Activated CD4-positive, alpha-beta T cell treated with anti-CD3 and anti-CD28 coated beads, Interleukin-2, Interleukin-6, amounts not matched to agents 100 ng/mL and 50 ng/mL, durations not matched to agents 16 hours and 8 hours (primary cell): ENCODE measurements at places on chromosomes 2 and 18.
A peak's percentile ranks its signal among the peaks of the same experiment; 100 is the strongest.

GRCh38 chr2:29522951-29523669 lies 398.3 kb downstream of the ALK start:
- no peak for DNase-seq

GRCh38 chr18:29188760-29189159 lies 1011.8 kb upstream of the CDH2 start:
- DNase-seq, result no peak

- no peak for DNase-seq
These were observed 8.4 kb downstream of the GRP start for GRCh38 chr18:59228351-59228750.

GRCh38 chr2:28268386-28268785 lies 124.3 kb upstream of the FOSL2 start:
- no peak for DNase-seq

GRCh38 chr18:54284981-54285785 lies 15.9 kb downstream of the POLI start:
- peak; percentile 96 for DNase-seq

DNA sequence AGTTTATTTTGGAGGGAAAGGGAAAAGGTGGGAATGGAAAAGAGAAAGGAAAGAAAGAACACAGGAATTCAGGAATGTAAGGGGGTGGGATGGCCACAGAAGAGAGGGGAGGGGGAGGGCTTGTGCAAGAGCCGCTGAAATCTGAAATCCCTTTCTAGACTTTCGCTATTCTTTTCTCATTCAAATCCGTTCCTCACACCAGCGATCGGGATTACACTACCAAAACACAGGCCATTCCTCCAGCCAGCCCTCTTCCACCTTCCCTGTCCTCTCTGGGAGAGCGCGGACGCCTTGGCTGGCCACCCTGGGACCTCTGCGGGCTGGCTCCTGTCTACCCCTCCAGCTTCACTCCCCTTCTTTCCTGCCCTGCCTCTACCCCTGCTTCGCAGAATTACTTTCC lies 102.3 kb downstream of the CDCA7 start:
- DNase-seq, result no peak

- DNase-seq, result no peak
These were observed 188.5 kb downstream of the ANAPC1 start for GRCh38 chr2:111695441-111696007.

DNA sequence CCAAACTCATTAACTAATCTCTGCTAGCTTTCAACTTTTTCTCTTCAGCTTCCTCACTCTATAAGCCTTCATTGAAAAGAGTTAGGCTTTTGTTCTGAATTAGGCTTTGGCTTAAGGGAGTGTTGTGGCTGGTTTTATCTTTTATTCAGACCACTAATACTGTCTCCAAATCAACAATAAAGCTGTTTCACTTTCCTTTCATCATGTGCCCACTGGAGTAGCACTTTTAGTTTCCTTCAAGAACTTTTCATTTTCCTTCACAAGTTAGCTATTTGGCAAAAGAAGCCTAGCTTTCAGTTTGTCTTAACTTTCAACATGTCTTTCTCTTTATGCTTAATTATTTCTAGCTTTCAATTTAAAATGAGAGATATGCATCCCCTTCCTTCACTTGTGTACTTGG lies 271.7 kb upstream of the FSIP2 start:
- DNase-seq, result no peak

- no peak for DNase-seq
These were observed 47.4 kb downstream of the SPATS2L start for GRCh38 chr2:200353874-200354273.

DNA sequence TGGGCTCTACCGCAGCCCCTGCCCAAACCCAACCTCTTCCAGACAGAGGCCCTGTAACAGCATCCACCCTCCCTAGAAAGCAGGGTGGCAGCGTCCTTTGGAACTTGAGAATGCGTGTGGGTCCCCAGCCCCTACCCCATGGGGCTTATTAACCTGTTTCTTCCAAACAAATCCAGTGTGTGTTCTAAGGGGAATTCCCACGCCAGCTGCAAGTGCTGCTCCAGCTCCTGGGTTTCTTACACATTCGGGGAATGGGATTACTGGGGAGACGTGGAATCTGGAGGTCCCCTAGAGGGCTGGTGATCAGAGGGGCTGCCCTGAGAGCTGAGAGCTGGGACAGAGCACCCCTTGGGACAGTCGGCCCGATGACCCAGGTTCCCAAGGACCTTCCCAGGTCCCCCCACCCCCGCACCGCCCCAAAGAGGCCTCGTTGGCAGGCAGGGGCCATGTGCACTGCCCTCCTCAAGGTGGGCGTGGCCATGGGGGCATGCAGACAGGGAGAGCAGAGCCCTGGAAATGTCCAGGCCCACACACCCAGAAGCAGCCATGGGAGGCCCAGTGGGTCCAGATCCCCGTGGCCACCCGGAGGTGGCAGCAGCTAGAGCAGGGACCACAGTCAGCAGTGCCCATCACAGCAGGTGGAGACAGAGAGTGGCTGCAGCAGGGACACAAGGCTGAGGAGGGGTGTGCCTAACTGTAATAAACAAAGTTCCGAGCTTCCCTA lies 18.8 kb upstream of the TEX44 start:
- no peak for DNase-seq

DNA sequence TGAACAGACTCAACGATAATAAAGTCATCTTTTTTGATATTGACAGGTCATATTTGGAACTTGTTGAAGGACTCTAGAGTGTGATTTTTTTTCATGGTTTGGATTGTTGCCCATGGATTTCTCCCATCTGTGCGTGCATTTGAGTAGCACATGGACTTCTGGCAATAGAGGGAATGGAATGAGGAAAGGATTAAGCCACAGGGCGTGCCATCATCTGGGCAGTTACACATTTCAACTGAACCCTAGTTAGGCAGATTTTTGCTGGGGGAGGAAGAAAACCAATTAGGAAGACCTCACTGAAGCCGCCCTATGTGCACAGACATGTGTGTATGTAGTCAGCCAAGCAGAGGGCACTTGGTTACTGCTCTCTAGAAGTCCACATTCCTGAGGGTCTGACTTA lies 72.6 kb downstream of the TPGS2 start:
- DNase-seq, result no peak

- DNase-seq, result no peak
These were observed 420.7 kb upstream of the SALL3 start for GRCh38 chr18:78558948-78559347.

DNA sequence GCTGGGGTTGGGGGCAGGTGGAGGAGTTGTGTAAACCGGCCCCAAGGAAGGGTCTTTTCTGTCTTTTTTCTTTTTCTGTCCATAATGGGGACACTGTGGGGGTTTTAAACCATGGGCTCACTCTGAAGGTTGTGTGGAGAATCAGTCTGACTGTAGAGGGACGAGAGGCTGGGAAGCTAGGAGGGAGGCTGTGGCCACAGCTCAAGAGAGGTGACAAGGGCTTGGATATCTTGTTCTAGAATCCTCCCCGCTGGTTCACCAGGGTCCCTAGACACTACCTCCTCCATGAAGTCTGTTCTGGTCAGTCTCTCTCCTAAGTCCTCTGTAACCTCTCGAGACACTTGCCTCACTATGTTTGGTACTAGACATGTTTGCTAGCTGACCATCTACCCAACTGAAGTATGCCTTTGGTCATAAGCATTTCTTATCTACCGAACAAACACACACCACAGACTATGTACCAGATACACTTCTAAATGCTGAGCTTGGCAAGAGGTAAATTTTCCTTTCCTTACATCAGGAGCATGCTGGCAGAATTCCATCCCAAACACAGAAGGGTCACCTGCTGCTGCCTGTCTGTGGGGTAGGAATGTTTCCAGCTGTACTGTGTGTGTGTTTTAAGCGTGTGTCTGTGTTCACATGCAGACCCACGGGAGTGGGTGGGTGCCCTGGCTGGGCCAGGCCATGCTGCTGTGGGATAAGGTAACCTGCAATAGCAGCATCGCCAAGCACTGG lies 69.6 kb upstream of the MGAT4A start:
- no peak for DNase-seq

DNA sequence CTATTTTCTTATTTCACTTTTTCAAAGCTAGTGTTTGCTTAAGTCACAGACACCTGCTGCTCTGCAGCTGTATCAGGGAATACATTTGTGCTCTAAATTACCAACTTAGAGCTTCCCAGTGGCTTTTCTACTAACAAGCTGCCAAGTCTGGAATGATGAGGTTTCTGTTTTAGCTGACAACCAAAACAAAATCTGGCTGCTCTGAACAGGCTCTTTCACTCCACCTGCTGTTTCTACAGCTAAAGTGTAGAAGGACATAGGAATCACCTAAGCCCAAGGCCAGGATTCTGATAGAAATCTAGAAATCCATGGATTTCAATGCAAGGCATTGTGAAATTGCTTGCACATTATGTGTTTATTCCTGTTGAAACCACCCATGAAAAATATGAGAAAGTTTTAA lies 201.2 kb downstream of the SUCLG1 start:
- no peak for DNase-seq

- no peak for DNase-seq
These were observed 1.8 kb upstream of the GBX2 start for GRCh38 chr2:236169741-236170589.

DNA sequence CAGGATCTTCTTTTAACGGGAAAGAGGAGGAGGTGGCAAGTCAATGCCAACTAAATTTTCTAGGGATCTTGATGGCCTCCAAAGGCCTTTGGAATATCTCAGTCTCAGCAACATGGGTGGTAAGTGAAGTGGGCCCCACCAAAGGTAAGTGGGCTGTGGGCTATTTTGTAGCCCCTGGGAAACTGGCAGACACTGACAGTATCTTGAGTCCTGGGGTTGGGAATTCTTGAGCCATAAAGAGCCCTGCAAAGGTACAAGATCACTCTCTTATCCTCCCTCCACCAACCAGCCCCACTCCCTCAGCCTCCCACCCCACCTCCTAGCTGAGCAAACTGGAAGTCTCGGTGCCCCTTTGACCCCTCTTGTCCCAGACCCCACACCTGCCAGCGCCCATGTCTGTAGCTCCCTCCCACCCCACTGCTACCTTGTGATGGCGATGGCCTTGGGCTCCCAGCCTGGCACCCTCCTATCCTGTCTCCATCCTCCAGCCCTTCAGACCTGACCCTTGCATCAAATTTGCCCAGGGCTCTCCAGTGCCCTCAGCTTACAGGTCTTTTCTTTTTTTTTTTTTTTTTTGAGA lies 8.5 kb downstream of the ATP6V1B1 start:
- DNase-seq, result no peak

DNA sequence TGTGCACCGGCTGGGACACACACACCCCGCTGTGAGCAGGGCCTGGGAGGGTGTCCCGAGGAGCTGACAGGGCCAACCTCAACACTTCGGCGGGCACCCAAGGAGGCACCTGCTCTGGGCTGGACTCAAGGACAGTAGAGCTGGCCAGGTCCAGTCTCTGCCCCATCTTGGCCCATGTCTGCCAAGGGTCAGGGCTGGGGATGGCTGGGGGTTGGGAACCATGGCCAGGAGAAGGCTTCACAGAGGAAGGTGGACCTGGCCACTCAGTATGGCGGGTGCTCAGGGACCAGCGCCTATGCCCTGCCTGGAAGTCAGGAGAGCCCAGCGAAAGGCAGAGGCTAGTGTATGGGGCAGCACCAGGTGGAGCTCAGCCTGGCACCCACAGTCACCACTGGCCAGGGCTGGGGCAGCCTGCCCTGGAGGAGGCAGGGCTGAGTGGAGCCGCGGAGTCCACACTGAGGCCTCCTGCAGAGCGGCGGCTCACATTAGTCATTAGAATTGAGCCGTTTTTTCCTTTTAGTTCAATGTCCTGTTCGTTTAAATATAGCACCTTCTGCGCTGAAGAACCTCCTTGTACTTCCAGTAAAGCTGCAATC lies 4.2 kb downstream of the ERFE start:
- DNase-seq, result no peak

- no peak for DNase-seq
These were observed 47.7 kb downstream of the RAB10 start for GRCh38 chr2:26081556-26081955.

DNA sequence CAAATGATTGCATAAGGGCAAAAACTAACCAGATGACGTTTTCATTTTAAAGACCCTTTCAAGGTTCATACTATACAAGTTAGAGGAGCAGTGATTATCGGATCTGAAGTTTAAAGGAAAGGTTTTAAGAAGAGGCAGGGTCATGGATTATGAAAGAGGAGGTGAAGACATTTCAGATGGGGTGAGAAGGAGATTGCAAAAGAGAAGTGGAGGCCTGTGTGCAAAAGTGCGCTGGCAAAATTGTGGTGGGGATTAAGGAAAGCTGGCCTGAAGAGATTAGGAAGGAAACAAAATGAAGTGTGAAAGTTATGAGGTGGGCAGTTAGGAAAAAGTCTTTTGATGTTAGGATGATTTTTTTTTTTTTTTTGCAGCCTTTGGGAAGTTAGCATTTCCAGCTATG lies 935.7 kb upstream of the FAM98A start:
- DNase-seq, result no peak

DNA sequence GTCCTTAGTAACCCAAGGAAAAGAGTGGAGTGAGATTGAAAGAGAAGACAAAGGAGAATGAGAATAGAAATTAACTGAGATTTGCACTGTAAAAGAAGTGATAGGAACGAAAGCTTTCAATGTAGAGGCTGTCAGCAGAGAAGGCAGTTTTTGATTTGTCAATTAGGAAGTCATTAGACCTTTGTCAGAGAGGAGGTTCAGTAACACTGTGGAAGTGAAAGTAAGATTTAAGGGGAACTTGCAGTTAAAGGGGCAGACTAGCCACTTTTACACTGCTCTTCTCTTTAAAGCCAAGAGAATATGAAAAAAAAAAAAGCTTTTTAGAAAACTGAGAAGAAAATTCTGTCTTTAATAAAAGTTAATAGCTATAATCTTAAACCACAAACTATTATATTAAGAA lies 11.5 kb upstream of the KYNU start:
- no peak for DNase-seq

GRCh38 chr18:35077937-35078336 lies 36.7 kb downstream of the MAPRE2 start:
- no peak for DNase-seq

GRCh38 chr18:13447621-13448334 lies 229.2 kb downstream of the LDLRAD4 start:
- DNase-seq, result no peak

DNA sequence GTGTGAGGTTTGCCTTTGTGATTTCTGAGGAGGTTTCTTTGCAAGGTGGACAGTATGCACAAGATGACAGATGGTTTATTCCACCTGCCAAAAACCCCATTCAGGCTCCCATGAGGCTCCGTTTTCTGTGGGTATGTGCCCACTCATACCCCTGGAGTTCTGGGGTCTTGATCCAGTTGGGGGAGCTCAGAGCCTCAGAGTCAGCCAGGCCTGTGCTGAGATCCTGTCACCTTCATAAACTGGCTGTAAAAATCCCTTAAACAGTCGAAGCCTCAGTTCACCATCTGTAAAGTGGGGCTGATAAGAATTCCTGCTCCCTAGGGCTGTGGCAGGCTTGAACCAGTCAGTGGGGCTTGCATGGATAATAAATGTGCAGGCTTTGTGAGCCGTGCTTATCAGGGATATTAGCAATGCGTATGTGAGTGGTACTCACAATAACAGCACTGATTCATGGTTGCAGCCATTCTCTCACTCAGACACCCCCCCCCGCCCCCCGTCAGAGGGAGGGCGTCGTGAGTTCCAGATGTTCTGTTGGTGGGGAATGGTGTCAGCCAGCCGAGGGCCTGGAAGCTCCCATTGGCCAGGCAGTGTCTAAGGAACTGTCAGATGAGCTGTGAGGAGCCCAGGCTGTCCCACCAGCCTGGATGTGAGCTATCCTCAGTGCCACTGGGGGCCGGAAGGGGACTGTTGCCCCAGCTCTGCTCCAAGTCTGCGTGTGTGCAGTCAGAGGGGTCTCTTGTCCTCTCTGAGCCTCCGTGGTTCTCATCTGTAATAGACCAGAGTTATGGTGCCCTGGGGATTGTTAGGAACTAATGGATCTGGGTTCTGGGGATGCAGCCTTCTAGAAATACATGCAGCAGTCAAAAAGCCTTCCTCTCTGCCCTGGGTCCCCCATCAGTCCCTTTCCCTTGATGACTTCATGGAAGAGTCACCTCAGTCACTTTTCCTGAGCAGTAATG lies 51.7 kb downstream of the KCNIP3 start:
- no peak for DNase-seq
